T-cell (primary cell): ENCODE measurements at places on chromosomes 16 and 17.

DNA sequence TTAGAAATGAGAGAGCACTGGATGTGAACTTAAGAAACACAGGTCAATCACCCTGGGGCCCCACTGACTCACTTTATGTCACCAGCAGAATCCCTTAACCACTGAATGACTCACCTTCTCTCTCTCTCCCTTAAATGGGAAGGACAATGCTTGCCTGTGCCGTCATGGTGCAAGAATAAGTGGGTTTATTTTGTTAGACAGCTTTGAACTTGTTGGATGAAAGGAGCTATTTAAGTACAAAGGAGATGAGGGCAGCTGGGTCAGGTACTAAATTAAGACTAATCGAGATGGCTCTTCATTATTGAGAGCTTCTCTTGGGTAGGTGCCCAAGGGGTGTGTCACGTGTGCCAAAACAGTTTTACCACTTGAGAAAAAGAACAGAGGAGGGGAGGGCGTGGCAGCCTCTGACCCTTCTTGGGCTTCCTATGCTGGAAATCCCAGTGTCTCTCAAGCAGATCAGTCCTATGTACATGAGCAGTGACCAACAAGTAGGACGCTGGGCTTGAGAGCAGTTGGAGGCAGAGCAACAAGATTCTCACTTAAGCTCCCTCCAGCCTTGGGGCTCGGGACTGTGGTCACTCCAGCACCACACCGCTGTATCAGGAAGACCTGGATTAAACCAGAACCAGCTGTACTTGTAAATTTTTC lies 6.7 kb upstream of the KRT31 start:
- no peak for DNase-seq

GRCh38 chr16:66551348-66551759 lies 1.0 kb upstream of the CKLF start:
- DNase-seq = peak; percentile 41

DNA sequence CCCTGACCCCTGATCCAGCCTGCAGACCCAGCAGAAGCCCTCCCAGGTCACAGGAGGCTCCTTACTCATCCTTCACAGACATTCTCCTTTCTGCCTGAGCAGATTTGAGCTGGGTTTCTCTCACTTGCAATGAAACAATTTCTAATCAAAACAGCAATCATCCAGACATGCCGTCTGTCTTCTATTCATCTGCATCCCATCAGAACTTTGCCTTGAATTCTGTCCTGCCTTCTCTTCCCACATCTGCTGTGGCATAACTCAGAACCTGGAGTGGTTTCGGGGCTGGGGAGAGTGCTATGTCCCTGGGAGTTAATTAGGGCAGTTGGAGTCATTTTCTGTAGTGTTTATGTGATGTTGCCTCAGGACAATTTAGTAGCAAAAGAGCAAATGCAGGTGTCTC lies 278.6 kb downstream of the CBLN1 start:
- DNase-seq = no peak

DNA sequence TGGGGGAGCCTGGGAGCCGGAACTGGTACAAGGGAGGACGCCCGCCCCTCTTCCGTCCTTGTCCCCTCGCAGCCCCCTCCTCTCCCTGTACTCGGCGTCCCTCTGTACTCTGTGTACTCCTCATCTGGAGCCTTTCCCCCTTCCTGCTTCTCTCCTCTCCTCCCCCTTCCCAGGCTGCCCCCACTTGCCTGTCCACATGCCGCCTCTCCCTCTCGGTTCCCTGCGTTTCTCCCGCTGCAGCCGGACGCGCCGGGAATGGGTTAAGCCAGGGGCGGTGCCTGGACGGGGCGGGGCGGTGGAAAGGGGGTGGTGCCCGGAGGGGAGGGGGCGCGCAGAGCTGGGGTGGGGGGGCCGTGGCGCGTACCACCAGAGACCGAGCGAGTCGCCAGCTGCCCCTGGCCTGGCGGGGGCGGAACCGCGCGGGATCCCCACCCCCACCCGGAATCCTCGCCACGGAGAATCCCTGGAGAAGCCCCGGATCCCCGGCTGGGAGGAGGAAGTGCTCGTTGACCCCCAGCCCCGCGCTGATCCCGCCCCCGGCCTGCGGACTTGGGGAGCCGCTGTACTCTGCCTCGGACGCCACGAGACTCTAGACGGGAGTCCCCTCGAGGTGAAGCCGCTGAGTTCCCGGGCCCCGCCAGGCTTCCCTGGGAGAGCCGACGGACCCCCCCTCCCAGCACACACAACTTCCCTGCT lies 22.6 kb downstream of the GJD3 start:
- DNase-seq = no peak

DNA sequence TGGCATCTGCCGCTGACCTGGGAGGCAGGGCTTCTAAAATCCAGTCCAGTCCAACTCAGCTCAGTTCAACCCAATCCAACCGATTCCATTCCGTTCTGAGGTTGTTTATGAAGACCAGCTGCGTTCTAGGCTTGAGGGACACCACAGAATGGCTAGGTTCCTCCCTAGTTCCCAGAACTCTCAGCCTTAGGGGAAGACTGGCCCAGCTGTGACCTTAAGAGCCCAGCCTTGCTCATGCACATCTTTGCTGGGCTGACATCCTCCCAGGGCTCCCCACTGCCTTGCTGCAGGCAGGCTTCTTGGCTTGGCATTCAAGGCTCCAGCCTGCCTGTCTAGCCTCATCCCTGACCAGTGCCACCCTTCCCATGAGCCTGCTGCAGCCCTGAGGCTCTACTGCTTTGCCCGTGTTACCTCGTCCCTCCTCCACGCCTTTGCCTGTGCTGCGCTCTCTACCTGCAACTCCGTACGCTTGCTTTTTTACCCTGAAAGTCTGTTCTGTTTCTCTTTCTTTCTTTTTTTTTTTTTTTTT lies 7.9 kb downstream of the SLC12A3 start:
- no peak for DNase-seq

DNA sequence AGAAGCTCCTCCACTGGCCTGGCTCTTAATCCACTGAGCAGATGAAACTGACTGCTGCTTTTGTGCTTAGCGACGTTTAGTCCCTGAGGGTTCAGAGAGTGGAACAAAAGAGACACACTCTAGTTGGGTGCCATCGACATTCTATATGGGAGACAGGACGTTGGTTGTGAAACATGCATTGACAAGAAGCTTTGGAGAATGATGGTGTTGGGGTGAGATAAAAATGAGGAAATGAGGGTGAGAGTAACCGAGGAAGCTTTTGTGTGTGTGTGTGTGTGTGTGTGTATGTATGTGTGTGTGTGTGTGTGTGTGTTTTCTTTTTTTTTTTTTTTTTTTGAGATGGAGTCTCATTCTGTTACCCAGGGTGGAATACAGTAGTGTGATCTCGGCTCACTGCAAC lies 89.5 kb downstream of the ABCC1 start:
- no peak for DNase-seq

- peak; percentile 19 for DNase-seq
These were observed 9.2 kb upstream of the CCL22 start for GRCh38 chr16:57349212-57350031.

DNA sequence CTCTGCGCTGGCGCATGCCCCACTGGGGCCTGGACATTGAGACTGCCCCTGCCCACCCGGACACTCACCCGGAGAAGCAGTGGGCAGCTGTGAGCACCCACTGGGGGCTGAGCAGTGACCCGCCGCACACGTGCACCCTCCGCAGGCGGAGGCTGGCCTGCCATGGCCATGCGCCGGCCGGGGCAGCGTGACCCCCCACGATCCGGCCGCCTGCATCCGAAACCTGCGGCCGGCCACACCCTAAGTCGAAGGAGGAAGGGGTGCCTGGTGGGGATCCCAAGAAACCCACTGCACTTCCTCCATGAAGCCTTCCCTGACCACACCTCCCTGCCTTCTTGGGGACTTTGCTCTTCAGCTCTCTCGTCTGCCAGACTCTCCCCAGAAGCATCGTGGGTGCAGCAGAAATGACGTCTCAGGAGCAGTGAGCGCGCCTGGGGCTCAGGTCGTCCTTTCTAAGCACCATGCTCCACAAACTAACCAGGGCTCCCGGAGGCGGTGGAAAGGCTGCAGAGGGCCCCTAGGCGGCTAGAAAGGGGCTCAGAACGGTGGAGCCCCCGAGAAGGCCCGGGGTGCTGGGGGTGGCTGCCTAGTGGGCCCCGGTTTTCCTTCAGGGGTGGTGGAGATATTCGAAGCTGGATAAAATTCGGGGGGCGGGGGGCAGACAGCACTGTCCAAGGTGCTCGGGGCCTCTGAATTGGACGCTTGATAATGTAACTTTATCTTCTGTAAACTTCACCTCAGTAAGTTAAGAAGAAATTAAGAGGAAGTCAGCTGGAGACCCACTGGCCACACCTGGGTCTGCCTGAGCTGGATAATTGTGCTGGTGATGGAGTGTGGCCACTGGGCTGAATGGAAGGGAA lies 1.5 kb downstream of the TPSG1 start:
- no peak for DNase-seq

DNA sequence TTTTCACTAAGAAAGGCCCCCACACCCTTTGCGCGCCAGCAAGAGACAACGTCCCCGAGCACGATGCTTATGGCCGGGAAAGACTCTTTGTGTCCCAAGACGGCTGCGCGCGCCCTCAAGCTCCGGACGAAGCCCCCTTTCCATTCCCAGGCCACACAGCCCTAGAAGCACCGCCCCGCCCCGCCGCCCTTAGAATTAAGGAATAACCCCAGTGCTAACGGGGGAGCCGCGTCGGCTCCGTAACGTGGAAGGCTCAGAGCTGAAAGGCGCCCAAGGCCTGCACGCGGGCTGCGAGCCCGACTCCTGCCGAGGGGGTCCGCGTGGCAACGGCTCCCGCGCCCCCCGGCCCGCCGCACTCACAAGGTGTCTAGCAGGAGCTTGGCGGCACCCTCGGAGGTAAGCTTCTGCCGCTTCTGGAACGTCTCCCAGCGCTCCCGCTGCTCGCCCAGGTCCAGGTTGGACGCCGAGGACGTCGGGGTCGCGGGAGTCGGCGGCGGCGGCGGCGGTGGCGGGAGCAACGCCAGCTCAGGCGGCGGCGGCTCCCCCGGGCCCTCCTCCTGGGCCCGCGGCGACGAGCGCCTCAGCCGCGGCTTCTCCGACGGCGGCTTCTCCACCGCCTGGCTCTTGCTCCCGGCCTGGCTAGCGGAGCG lies 477 bp downstream of the CENPV start:
- DNase-seq = no peak

DNA sequence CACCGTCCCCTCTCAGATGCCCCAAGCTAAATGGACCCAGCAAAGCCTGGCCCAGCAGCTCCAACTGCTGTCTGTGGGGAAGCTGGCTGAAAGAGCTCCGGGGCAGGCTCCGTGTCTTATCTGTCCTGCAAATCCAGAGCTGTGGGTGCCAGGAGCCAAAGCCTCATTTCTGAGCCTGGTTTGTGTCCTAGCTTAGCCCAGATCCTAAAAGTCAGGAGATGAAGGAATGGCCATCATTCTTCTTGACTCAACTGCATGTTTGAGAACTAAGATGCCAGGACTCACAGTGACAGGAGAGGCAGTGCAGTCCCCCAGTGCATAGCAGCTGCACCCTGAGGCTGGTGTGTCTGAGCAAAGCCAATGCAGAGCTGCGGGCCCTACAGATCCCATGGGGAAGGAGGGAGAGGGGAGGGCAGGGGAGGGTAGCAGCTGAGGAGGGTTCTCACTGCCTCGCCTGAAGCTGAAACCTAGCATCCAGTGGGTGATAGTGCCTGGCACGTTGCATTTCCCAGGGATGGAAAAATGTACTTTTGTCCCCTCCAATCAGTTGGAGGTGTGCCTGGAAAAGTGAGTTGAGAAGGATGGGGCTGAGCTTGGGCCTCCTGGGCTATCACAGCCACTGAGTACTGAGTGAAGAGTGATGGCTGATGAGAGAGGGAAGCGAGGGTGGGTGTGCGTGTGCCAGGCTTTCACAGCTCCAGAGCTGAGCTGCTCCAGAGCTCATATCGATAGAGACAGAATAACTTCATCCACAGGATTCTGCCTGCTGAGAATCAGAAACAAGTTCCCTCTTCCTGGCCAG lies 24.5 kb upstream of the CD300E start:
- DNase-seq = no peak

- no peak for DNase-seq
These were observed 29.9 kb upstream of the FOXF1 start for GRCh38 chr16:86480444-86480843.

GRCh38 chr17:34199932-34200534 lies 55.1 kb upstream of the CCL2 start:
- peak; percentile 65 for DNase-seq

- no peak for DNase-seq
These were observed 251.6 kb upstream of the TNRC6C start for GRCh38 chr17:77706938-77707337.

DNA sequence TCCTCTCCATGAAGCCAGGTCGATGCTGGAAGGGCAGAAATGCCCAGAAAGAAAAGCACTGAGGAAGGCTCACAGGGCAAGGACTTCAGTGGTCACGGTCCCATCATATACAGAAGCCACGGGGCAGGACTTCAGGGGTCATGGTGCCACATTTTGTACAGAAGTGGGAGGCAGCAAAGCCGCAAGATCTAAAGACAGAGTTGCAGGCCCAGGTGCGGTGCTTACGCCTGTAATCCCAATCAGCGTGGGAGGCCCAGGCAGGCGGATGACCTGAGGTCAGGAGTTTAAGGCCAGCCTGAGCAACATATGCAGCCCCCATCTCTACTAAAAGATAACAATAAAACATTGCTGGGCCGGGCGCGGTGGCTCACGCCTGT lies 96.0 kb downstream of the NXN start:
- no peak for DNase-seq

DNA sequence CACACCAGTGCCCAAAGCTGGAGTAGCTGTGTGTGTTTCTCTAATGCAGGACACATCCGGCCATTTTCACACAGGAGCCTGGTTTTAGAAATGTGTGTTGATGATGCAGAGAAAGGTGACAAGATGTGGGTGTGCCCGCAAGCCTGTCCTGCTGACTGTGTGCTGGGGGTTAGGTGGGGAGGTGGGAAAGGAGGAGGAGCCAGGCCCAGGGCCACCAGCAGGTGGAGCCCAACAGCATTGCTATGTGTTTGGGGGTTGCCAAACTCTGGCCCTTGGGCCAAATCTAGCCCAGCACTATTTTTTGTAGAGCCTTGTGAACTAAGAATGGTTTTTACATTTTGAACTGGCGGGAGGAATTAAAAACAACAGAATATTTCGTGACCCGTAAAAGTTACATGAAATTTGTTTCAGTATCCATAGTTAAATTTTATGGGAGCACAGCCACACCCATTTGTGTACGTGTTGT lies 61.7 kb upstream of the LGALS9 start:
- peak; percentile 14 for DNase-seq

- no peak for DNase-seq
These were observed 8.6 kb upstream of the MMP15 start for GRCh38 chr16:58016840-58017446.

DNA sequence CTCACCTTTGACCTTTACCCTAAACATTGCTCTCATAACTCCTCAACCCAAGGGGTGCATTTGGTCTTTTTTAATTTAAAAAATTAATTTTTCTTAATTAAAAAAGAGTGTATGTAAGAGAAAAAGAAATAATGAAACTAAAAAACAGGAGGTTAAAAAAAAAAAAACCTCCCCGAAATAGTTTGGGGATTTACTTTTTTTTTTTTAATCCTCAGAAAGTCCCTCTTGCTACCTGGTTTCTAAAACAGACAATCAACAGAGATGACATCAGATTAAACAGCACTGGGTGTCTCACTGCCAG lies 301.3 kb downstream of the SOX9 start:
- DNase-seq = no peak

DNA sequence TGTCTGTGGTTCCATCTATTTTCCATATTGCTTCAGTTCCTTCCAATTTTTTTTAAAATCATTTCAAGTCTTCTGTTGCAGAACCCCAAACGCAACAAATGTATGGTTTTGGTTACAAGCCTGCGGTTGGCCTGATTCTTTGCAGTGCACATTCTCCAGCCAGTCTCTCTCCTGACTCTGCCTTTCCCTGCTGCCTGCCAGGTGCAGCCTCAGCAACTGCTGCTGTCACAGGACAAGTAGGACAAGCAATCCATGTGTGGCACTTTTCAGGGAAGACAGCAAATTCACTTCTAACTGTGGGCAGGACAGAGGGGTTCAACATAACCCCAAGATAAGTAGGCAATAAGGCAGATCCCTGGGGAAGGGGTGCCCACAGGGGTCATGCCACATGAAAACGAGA lies 24.2 kb downstream of the EMP2 start:
- no peak for DNase-seq
